ENCODE measurements at places on chromosomes 2 and 18.

- no peak for DNase-seq
Measured at GRCh38 chr2:217466805-217467204, 536.0 kb downstream of the TNS1 start.

DNA sequence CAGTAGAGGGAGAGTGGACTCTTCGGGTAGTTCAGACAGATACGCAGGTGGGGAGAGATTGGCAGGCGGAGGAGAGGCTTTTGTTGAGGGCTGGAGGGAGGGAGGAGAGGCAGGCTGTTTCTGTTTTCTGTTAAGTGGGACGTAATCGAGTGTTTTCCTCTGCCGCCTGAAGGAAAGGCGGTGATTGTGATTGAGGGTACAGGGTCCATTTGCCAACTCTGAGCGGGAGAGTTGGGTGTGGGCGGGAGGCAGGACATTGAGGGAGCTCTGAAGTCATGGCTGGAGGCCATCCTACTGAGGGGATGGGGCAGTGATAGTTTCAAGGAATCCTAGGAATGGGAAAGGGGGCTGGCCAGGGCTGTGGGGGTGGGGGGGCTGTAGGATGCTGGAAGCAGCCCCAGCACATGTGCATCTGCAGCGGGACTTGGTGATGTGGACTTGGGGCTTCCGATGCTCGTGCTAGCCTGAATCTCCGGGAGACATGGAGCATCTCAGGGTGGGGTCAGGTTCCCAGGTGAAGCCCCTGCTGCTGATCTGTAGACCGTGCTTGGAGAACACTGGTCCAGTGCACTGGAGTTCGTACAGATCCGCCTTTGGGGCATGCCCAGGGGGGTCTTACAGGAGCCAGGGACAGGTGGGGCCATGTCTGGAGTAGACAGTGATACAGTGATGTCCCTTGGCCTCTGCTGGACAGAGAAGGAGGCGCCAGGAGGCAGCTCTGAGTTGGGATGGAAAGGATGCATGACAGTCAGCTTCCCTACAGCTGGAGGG, 167.5 kb downstream of the AGAP1 start:
- DNase-seq, result no peak

DNA sequence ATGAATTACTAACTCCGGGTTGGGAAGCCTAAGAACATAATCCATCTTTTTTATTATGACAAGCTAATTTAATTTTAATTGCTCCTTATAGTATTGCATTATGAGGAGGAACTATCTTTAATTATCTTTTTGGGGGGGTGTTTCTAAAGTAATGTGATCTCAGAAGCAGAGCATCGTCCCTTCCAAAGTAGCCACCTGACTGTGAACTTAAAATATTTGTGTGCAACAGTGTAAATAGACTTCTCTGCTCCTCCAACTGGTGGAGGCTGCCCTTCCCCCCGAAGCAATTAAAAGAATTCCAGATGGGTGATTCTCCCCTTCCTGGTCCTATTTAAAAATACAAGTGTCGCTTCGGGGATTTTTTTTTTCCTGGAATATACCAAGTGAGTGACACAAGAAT, 55.7 kb downstream of the TCF7L1 start:
- no peak for DNase-seq

- no peak for DNase-seq
Measured at GRCh38 chr2:109679225-109679624, 65.1 kb downstream of the SOWAHC start.

- no peak for DNase-seq
Measured at GRCh38 chr2:55618275-55619055, 1.0 kb upstream of the PPP4R3B start.

DNA sequence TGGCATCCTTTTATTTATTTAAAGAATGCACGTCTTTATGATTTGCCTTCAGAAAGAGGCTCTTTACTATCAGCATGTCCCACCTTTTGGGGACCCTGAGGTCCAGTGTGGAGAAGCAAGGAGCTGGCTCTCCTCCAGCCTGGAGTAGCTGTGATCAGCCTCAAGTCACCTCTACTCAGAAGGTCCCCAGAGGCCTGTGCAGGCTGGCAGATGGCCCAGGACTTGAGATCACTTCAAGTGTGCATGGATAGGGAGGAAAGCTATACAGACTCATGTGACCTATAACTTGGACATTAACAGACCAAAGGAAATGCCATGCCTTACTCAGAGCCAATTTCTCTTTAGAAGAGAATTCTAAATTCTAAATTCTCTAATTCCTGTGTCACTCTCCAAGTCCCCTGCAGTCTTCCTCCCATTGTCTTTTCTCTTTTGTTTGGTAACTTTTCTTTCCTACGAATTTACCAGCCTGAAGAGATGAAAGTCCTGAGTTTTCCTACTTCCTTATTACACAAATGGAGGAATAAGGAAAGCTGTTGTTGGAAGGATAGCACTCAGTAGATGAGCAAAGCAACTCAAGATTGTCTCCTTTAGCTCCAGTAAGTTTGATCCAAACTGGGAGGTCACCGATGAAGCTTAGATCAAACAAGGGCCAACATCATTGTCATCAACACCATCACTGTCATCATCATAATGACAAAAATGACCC, 163.9 kb downstream of the GFPT1 start:
- DNase-seq, result no peak

DNA sequence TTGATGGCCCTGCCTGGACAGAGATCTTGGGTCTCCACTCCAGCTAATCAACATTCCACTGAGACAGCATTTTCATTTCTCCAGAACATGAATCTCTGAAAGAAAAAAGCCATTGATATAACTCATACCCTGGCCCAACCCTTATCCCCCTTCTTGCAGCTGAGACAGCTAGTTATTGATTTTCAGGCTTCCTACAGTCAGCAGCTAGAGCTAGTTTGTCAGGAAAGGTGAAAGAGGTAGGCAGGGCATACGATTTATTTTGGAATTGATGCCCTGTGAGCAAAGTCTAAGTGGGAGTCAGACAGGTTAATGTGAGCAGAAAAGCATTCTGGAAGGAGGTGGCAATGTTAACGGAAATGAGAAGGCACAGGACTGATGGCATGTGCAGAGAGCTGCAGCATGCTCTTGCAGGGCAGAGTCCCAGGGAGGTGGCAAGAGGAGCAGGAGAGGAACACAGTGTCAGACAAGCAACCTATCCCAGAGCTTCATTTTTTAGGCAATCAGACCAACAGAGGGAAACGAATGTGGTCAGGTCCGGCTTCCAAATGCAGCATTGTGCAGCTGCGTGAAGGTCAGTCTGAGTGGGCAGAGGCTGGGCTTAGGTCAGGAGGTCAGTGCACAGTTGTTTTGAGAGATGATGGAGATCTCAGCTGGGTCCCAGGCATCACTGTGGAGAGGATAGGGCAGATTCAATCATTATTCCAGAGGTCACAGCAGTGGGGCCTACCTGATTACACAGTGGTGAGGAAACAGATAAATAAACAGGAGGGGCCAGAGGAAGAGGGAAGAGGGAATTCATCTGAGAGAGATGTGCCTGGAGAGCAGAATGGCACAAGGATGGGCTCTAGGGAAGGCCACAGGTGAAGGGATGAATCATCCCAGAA, 134.8 kb downstream of the CMPK2 start:
- DNase-seq, result no peak

GRCh38 chr18:78433562-78433961, 546.1 kb upstream of the SALL3 start:
- no peak for DNase-seq

DNA sequence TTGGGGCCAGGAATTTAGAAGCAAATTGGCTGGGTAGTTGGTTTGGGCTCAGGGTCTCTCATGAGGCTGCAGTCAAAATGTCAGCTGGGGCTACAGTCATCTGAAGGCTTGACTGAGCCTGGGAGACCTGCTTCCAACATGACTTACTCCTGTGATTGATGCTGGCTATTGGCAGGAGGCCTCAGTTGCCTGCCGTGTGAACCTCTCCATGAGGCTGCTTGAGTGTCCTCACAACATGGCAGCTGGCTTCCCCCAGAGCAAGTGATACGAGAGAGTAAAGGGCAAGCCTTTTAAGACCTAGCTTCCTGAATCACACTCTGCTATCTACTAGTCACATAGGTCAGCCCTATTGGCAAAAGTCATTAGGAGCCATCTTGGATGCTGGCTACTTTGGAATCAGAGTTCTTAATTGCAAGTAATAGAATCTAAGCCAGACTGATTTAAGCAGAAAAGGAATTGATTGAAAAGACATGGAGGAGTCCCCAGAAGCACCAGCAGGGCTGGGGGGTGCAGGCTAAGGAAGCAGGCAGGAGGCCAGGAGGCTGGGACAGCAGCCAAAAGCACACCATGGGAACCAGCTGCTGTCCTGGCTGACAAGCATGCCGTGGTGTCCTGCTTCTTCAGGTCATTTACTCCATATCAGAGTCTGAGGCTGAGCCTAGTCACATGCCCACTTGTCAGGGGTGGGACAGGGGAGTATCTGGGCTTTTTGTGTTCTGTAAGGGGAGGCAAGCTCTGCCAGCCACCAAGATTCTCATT, 7.8 kb upstream of the GIGYF2 start:
- no peak for DNase-seq

- DNase-seq, result no peak
Measured at GRCh38 chr2:183088061-183088460, 9.5 kb downstream of the DUSP19 start.

- no peak for DNase-seq
Measured at GRCh38 chr2:239182981-239183791, 217.6 kb downstream of the HDAC4 start.

GRCh38 chr2:52880872-52881271, 886.7 kb upstream of the CHAC2 start:
- DNase-seq, result no peak

DNA sequence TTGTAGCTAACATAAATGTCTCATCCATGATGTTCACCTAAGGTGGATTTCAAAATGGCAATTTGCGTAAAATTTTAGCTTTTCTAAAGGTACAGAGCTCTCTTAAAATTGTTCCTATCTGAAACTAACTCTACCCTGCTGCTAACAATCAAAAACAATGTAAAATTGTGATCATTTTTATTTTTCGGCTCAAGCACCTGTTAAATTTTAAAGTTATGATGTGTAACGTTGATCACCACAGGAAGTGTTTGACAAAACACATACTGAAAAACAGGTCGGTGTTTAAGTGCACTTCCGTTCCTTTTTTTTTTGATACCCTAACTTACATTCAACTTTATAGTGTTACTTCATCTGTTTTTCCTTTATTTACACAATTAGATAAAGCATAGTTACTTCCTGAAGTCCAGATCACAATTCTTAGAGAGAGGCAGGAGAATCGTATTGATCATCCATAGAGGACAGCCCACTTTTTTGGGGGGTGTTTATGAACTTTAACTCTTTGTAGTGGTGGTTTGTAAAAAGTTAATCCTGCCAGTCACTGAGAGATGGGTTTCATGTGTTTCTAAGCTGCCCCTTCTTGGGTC, 6.0 kb upstream of the NCK2 start:
- no peak for DNase-seq

DNA sequence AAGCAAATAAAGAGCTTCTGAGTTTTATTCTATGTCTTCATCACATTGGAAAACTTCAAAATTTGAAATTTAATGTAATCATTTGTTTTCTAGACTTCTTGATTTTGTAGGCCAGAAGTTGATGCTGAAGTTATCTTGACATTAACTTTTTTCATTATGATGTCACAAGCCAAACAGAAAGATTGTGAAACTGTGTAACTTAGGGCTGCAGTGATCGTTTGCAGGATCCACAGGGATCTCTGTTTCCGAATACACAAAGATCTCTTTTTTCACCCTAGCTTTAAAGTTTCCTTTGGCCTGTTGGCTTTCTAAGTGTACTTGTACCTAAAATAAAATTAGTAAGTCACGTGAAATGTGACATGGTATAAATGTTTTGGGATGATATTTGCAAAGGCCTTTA, 594.9 kb upstream of the CDH2 start:
- no peak for DNase-seq

DNA sequence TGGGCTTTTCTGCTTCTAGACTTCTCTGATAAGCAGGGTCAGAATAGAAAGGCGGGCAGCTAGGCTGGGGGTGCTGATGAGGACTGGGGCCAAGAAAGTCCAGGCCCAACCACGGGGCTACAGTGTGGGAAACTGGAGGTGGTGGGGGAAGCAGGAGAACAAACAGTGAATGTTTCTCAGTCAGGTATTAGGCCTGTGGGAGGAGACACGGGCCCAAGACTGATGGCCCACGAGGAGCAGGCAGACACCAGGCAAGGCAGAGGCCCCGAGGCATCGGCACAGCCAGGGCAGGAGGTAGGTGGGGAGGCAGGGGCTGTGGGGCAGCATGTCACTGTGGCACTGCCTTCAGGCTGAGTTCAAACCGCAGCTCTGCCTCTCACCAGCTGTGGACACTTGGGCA, 40.7 kb downstream of the KCNIP3 start:
- DNase-seq, result no peak

GRCh38 chr2:168515502-168515901, 59.4 kb downstream of the CERS6 start:
- DNase-seq, result no peak

DNA sequence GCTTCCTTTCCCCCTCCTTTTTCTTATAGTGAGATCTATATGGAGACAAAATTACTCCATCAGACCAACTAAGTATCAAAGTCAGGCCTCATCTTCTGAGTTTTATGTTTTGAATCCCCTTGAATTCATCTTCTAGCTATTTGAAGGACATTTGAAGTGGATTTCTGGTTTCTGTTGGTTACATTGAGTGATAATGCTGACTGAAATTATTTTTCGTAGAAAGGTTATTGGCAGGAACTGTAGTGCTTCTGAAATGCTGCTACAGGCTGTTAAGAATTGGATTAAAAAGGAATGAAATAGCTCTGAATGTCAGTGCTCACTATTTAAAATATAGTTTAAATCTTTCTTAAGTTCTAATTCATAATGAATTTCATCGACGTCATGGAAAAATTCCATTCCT, 361.0 kb upstream of the TMEFF2 start:
- no peak for DNase-seq

DNA sequence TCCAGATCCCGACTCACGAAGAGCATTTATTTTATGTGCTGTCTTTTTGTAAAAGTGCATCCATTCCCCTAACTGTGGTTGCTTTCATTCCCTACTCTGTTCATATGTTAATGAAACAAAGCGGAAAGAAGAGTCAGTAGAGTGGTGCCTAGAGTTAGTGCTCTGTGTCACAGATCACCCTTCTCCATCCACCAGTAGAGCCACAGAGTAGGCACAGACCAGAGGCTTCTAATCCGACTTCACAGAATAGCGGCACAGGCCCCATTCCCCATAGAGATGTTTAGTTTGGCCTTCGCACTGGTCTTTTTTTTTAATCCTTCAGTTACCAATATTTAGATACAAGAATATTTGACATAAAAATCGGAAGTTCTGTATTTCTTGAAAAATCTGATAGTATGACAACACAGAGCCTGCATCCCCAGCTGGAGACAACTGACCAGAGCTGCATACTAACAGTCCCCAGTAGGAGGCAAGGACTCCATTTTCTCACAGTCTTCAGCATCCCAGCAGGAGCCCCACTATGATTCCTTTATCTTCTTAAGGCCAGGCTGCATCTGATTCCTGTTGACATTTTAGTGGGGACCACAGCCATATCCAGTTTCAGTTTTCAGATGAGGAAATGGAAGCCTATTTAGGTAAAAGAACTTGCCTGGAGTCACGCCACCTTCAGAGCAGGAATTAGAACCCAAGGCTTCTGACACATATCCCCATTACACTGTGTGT, 7.0 kb downstream of the G6PC2 start:
- DNase-seq, result no peak

All from esophagus squamous epithelium (tissue), 5 donors.